Lower leg skin (tissue), 4 donors: ENCODE measurements at places on chromosomes 6 and 20. TPM values are rescaled to one million over a fixed set of nuclear protein-coding genes. Genes with fewer than 3 reads are reported as not detected.

- DNase-seq: no peak
Measured at GRCh38 chr6:108476847-108477430, 83.8 kb upstream of the FOXO3 start.

Gene XKR7
- not detected for total RNA-seq

DNA sequence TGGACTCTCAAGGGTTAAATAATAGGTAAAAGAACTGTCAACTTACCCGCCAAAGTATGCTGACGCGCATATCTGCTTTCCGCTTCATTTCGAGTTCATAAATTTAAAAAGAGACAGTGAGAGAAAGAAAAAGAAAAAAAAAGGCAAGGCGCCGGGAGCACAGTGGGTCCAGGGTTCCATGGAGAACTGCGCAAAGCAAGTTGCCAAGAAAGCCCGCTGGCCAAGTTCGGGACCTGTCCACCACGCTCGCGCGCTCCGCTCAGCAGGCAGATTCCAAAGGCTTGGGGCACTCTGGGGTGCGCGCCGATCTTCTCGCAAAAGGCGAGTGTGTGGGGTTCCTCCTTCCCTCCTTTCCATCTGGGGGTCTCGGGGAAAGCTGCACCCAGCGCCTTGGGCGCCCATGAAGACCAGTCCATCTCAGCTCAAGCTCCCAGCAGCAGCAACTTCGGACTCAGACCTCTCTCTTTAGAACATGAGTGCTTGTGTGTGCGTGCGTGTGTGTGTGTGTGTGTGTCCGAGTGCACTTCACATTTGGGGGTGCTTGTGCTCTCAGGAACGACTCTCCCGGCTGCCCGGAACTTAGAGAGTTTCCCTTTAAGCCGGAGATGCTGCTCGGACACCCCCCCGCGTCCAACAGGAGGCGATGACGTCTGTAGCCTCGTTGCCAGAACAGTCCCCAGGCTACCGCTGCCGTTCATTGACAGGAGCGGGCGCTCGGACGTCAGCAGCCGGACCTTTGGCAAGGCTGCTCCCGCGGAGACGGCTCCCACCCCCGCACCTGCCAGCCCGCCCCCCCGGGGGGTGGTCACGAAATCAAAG, 180.0 kb downstream of the TBXT start:
- no peak for DNase-seq

Gene COL9A1
- total RNA-seq: 0.10 TPM

GRCh38 chr6:140130074-140130473, 755.6 kb upstream of the CITED2 start:
- DNase-seq: no peak

Gene DOK5
- total RNA-seq: 0.23 TPM

GRCh38 chr6:26032340-26033084, 54.7 kb upstream of the HFE start:
- DNase-seq: no peak
